ENCODE measurements at places on chromosomes 5 and 9.

DNA sequence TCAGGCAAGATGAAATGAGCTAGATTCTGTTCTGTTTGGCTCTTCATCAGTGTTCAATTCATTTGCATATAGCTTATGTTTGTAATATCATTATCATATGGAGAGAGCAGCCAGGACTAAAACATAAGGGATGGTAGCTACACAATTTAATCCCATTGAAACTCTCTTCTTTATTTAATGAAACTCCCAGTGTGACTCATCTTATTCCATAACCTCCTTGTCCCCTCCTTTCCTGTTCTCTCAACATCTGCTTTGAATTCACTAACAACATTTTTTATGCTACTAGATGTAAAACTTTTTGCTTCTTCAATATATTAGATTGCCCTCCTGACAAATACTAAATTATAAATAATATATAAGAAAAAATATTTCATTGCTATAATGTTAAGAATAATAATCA lies 1823.4 kb downstream of the MAT2B start:
- DNase-seq: no peak

DNA sequence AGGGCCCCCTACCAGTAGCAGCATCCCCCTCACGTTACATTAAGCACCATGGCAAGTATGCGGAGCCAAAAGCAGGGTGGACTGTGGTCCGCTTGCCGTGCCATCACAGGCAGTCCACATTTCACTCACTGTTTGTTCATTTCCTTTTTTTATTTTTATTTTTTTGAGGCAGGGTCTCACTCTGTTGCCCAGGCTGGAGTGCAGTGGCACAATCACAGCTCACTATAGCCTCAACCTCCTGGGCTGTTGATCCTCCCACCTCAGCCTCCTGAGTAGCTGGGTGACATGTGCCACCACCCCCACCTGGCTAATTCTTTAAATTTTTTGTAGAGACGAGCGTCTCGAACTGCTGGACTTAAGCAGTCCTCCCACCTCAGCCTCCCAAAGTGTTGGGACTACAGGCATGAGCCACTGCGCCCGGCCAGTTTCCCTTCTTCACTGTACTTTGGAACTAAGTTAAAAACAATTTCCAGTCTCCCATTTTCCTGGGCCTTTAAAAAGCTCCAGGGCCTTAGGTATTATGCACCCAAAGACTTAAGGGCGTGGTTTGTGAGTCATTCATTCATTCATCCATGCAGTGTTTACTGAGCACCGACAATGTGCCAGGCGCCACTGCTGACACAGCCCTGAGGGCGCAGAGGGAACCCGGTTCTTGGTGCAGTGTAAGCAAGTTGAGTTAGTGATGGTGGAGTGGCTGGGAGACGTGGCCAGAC lies 19.9 kb downstream of the PRRX2 start:
- no peak for DNase-seq

DNA sequence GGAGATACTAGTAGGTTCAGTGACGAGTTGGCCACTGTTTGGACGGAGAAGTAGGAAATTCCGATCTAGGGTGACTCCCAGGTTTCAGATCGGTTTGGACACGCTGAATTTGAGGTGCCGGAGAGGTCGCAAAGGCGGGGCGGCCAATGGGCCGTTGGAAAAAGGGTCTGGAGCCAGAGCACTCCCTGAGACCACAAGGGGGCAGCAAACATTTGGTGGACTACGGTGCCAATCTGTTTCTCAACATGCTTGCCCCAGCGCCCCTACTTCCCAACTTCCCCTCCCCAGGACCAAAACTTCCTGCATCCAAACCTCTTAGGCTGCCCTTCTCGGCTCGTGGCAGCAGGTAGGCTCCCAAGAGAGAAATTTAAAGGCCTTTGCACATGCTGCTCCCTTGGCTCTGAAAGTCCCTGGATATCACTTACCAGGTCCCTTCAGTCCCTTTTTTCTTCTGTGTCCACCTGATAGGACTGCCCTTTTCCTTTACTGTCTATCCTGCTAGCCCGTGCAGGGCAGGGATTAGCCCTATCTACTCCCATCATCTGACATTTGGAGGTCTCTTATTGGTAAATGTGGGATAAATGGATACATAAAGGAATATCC lies 992 bp upstream of the RPP25L start:
- DNase-seq: peak; percentile 63

- no peak for DNase-seq
Observed at GRCh38 chr9:125241863-125242739, 958 bp upstream of the HSPA5 start.

- no peak for DNase-seq
Observed at GRCh38 chr5:5652181-5652580, 229.7 kb downstream of the ICE1 start.

DNA sequence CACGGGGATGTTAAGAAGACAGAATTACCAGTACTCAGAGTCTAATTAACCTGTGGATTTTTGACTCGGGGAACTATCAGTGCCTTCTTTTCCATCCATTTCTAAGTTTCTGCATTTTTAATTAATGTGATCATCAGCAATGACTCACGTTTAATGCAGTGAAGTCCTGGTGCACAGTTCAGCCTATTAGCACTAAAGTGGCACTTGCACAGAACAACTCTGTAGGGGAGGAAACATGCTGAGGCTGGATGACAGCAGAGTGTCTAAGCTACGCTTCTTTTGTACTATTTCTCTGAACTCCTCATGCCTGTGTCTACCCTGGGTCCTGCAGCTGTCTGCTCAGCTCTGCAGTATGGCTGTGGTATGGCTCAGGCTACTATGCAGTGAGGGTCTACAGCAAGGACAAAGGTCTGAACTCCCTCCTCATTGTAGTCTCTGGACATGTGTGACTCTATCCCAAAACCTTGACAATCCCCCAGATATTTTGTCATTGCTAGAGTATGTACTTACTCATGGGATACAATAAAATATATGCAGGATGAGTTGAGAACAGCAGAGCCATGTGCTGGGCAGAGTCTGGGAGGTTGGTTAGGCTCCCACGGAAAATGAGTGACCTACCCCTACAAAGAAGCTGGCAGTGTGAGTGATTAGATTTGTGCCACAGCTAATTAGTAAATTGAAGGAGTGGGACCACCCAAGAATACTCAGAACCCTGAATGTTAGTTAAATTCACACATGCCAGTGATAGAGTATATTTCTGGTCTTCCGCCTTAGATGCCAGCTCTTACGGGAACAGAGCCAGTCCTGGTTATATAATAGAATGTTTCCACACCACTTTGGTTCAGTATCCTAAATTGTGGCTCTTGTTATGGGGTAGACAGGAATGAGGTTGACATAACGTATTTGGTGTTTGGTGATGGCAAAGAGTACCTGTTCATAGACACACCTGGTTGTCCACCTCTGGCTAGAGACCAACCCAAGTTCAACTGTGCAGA lies 148.0 kb downstream of the GHR start:
- no peak for DNase-seq

- no peak for DNase-seq
Observed at GRCh38 chr9:110121170-110121569, 86.8 kb downstream of the C9orf152 start.

GRCh38 chr5:132830436-132831094 lies at the start of gene SHROOM1:
Gene SHROOM1, minus strand, starts transcription at chr5:132830647. Its CDS starts 4,507 bp downstream, at chr5:132826140.
- no peak for DNase-seq

Data from GDM1 (cell line).